IPS-NIHi11 (cell line): ENCODE measurements at places on chromosomes 5 and 9.

DNA sequence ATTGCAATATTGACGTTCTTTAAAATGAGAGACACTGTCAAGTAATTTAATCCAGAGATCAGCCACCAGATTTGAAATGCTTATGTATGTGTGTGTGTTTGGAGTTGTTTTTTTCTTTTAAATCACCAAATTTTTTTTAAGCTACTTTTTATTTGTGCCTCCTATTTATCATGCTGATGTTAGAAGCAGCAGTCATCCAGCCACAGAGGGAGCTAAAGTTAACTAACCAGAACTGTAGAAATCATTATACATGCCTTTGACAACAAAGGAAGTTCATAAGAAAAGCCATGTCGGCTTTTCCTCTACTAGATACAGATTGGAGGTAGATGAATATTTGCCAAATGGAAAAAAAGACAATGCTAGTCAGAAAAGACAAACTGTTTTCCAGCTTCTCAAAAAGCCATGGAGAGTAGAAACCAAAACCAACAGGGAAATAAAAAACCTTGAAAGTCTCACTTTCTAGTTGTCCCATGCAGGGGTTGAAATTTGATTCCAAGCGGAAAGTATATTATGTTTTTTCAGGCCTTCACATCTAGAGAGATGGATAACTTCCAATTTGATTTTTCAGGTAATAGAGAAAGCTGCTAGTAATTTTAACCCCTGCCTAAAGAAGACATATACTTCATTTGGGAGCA lies 4.5 kb downstream of the PURA start:
- DNase-seq = no peak

- DNase-seq = no peak
Measured at GRCh38 chr5:119366540-119366881, 10.7 kb downstream of the TNFAIP8 start.

GRCh38 chr9:5748438-5748837 lies 84.5 kb downstream of the ERMP1 start:
- no peak for DNase-seq

DNA sequence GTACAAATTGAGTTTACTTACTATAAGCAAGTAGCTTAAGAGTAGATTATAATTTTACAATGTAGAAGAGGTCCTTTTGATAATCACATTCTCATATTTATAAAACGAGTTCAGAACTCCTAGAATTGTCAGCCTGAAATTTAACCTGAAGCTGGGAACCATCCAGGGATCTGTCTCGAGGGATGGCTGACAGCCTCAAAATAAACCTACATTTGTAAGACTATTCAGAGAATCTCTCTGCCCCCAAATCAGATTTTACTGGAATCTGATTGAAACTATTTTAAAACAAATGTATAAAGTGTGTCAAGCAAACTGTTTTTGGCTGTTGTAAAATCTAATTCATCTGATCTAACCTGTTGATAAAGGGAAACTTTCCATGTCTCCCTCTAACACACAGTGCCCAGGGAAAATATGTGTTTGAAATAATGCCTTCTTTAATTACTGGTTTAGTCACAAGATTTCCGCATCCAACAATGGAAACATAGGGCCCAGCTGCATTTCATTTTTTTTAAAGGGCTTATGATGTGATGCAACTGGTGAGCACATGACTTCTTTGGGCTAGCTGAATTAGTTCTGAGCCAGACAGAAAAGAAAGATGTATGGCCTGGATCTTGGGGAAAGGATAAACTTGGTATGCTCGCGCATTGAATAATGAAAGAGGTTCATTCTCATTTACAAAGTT lies 30.3 kb downstream of the SLC25A46 start:
- no peak for DNase-seq

DNA sequence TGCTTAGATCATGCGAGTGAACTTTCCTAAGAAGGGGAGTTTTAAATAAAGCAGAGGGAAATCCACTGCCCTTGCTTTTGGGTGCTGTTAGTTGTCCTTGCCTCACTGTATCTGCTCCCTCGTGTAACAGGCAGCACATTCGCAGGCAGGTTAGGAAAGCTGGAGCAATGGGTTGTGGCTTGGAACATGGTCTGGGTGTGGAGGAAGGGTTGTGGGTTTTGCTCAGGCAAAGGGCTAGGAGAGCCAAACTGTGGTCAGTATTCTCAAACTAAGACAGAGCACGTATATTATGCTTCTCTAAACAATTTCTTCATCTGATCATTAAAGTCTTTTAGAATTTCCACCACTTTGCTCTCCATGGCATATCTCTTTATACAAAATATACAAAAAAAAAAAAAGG lies 135.7 kb downstream of the FANCC start:
- no peak for DNase-seq

DNA sequence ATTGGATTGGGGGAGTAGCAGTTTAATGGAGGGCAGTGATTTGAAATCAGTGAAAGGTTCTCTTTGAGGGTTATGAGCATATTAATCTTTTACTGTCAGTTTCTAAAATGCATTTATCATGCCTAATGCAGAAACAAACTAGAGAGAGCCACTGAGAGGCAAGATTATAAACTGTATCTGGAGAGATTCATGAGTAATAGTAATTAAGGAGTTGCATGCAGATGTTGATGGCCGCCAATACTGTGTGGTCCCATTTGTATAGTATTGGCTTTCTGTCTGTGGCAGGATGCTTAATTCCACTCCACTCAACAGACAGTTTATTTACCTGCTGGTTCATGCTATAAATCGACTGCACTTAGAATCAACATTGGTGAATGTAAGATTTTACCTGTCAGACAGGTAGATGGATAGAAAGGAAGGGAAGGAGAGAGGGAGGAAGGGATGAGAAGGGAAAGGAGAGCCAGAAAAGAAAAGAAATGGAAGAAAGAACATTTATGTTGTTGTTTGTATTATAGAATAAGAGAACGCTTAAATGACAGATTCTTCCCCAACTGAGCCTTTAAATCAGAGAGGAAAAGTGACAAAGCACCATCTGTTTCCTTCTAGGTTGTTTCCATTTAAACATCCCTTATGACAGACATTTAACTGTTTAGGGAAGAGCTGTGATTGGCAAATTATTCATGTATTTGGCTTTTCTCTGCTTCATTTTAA lies 146.5 kb downstream of the PAM start:
- DNase-seq = no peak

- no peak for DNase-seq
Measured at GRCh38 chr5:170638051-170638450, 134.2 kb downstream of the KCNIP1 start.

DNA sequence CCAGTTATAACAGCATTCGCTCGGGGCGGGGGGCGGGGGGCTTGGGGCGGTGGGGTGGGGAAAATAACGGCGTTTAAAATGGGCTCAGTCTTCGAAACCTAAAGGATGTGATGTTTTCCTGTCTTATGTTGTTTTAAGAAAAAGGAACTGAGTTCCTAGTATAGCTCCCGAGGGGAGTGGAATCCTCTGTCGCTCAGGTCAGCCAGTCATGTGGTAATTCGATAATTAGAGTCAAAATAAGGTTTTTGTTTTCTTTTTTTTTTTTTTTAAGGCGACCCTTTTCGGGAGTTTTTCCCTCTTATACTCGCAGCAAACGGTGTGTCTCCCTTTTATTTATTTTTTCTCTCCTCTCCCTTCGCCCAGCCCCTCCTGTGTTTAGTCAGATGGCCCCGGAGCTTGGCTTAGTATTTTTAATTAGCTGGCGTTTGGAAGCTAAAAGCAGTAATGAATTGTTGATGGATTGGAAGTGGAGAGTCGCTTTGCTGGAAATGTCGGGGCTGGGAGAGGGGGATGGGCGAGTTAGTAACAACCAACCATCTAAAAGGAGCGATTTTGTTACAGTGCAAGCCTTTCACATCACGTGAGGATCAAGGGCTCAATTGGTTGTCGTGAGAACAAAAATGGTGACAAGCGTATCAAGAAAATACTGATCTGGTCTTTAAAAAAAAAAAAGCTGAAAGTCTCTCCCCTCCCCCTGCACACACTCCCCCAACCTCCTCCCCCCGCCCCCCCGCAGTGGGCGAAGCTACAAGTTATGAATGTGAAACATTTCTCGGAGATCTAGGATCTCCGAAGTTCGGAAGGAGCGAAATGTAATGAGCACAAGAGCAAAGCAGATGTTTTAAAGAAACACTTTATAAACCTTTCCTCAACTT lies 714 bp upstream of the ZNF608 start:
- peak; percentile 62 for DNase-seq

DNA sequence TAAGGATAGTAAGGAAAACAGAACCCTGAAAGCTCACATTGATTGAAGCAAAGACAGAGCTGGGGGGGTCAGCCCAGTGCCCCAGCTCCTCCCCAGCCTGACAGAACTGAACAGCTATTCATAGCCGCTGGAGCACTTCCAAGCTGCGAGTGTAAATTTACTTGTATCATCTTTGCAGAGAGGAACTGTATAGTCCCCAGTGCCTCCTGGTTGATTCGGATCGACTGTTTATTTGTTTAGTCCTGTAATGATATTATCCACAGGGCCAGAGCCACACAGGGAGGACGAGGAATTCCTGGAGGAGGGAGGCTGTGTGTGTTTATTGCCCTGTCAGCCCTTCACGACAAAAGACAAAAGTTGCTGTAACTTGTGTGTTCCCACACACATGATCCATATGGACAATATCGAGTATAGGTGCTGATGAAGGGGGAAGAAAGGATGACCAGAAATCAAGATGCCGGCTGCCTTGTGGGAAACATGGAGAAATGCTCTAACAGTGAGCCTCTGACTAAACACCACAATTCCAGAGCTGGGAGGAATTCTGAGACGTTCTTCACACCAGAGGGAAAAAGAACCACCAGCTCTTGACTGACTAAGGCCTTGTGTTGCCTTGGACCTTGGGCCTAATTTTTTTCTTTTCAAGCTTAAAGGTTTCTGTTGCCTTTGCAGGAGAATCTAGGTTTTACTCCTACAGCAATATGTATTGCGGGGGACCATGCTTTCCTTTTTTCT lies 31.1 kb downstream of the FOXD1 start:
- DNase-seq = no peak

DNA sequence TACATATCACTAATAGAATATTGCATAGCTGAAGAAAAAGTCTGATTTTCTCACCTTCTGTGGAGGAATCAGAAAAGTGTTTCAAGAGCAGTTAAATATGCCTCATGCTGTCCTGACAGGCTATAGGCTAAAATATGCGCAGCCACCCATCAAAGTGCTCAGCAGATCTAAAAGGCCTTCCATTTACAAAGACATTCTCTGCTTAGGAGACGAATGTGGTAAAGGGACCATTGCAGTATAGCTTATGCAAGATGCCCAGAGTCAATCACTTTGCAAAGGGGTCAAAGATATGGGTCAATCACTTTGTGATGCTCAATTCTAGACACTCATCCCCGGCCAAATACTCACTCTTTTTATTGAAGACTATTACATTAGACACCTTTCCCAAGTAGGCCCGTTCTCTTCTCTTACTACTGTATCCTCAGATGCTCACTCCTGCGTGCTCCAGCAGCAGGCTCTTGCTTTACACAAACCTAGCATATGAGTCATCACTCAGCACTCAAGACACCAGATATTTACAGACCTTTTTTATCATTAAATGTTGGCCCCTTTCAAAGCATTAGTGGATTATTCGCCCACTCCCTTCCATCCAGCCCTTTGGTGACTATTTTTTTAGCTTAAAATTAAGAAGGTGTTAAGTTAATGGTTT lies 568.2 kb upstream of the CDH18 start:
- DNase-seq = no peak

- DNase-seq = no peak
Measured at GRCh38 chr9:115939065-115939765, 214.4 kb upstream of the PAPPA start.

- no peak for DNase-seq
Measured at GRCh38 chr5:128551476-128551875, 13.4 kb upstream of the FBN2 start.

DNA sequence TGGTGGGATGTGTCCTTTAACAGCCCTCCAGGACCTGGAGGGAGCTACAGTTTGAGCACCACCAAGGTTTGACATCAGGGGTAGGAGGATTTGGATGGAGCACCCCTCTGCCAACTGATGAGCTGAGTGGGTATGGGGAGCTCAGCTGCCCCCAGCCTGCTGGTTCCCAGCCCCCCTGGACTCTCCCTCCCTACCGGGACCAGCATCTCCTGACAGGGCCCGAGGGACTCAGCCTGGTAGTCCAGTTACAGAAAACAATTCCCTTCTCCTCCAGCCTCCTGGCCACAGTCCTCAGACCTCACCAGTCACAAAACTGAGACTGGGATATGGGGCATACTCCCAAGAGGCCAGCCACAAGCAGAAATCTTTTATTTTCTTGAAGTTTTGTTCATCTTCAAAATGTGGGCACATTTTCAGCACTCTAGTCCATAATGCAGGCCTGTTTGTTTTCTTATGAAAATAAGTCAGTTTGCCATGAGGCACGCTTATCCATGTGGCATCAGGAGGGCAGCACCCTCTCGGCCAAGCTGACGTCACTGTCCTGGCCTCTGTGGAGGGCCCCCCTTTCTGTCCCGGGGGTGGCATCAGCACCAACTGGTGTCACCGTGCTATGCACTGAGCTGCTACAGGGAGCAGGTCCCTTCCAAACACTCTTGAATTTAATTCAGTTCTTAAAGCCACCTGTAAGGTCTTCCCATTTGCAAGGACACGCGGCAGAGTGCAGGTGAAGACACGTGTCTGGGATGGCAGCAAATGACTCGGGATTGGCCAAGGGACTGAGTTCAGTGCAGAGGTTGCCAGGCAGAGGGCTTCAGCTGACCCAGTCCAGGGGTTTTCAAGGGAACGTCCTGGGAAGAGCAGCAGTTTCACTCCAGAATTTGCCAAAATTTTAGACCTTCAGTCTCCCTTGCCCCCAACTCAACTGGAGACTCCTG lies 187.6 kb downstream of the GADD45G start:
- no peak for DNase-seq

DNA sequence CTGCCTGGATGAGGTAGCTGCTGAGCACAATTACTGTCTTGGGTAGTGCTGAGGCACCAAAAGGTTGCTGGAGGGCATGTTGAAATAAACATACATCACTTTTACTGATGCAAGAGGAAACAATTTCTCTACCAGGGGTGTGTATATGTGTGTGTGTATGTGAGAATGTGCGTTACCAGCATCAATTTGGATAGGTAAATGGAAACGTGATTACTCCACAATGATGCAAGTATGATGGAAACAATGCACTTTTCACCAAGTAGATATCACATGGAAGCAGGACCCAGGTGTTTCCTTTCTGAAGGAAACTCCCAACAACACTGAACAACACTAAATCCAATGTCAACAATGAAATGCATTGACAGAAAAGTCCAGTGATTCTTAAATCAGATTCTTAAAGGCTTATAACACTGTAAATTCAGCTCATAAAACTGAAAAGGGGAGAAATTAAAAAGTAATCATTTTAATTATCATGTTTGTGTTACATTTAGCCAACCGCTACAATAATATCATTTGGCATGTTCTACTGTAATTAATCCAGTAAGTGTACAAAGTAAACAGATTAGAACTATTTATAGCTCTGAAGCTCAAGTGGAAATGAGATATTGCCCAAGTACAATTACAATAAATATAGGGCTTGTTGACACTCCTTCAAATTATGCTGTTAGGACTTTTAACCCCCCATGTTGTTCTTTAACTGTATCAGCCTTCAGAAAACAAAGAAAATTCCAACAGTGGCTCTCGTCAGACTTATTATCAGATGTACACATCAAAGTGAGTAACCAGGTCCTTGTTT lies 25.3 kb downstream of the YIPF5 start:
- DNase-seq = no peak

- DNase-seq = no peak
Measured at GRCh38 chr9:28051559-28052503, 478.6 kb upstream of the C9orf72 start.
